ENCODE measurements at places on chromosomes 4 and X. TPM values are rescaled to one million over a fixed set of nuclear protein-coding genes. Genes with fewer than 3 reads are reported as not detected.

- no peaks in the 10 kb centered on the region for H3K36me3 ChIP-seq
- no peak overlapping the region for H3K4me3 ChIP-seq
- no peak for DNase-seq
- H3K27ac ChIP-seq = no peak overlapping the region
- no peaks in the 10 kb centered on the region for H3K27me3 ChIP-seq
Observed at GRCh38 chrX:856566-857290, 226.1 kb downstream of the SHOX start.

GRCh38 chr4:186644311-186644638 is 79.4 kb downstream of the FAT1 start:
- no peak overlapping the region for H3K27ac ChIP-seq
- DNase-seq = no peak
- no peaks in the 10 kb centered on the region for H3K27me3 ChIP-seq
- no peaks in the 10 kb centered on the region for H3K4me1 ChIP-seq
- H3K36me3 ChIP-seq = no peaks in the 10 kb centered on the region

SLC7A11 gene
- 12.1 TPM for total RNA-seq

DNA sequence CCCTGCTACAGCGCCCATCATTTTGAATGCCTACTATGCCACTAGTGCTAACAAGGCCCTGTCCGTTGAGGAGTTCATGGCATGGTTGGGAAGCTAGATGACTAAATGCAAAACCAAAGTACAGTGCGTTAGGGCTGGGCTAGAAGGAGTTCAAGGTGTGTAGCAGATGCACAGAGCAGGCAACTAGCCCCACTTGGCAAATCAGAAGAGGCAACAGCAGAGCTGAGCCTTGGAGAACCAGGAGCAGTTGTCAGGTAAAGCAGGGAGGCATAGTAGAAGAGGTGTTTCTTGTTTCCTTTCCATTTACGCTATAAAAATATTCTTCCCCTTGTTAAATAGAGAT is 146.6 kb upstream of the CPEB2 start:
- no peak for DNase-seq
- no peaks in the 10 kb centered on the region for H3K36me3 ChIP-seq
- no peaks in the 10 kb centered on the region for H3K27me3 ChIP-seq
- no peaks in the 10 kb centered on the region for H3K4me1 ChIP-seq
- no peak overlapping the region for H3K27ac ChIP-seq

SORBS2 gene
- total RNA-seq = not detected

DNA sequence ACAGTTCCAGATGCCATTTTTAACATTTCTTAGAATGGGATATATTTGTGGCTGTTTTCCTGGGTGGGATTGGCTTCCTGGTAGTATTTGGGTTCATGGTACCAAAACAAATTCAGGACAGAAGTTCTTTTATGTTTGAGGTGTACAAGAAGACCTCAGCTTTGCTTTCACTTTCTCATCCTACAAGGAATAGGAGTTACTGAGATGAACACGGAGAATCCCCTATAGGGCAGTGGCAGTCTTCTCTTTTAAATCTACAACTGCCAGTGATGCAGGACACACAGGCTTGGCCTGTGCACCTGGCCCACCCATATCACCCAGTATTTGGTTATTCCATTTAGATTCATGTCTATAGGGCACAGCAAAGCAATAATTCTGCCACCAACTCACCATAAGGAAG is 35.2 kb downstream of the SLC10A7 start:
- no peaks in the 10 kb centered on the region for H3K27me3 ChIP-seq
- no peak overlapping the region for H3K4me3 ChIP-seq
- H3K36me3 ChIP-seq = no peaks in the 10 kb centered on the region
- H3K27ac ChIP-seq = no peak overlapping the region
- no peak for DNase-seq
- no peaks in the 10 kb centered on the region for H3K4me1 ChIP-seq

DNA sequence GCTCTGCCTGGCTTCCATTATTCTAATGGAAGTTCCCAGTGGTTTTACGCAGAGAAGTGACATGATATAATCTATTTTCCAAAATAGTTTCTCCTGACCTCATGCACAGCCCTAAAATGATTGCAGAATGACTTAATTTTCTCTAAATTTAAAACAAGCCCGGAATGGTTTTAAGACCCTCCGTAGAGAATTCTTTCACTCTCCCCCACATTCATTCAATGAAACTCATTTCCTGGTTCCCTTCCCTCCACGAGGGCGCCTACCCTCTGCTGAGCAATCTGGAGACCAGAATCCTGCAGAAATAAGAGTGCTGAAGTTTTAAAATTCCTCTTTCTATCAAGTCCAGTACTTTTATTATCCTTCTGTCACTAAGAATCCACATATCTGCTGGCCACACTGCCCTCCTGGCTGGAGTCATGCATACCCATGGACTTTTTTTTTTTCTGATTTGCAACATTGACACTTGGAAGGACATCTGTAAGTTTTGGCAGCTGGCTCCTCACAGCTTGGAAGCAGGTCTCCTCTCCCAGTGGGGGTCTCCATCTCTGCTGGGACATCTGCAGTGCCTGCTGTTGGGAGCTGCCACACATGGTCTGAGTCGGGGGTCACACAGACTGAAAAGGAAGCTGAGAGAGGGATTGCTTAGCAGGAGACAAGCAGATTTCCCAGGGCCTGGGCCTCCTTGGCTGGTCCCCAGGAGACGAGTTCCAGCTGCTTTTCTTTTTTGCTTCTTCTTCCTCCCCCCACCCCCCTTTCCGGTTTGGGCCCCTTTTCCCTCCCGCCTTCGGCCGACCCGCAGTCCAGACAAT is 86.1 kb downstream of the SOWAHB start:
- H3K27ac ChIP-seq = no peak overlapping the region
- H3K4me1 ChIP-seq = no peaks in the 10 kb centered on the region
- no peaks in the 10 kb centered on the region for H3K27me3 ChIP-seq
- no peak for DNase-seq
- no peak overlapping the region for H3K4me3 ChIP-seq
- no peaks in the 10 kb centered on the region for H3K36me3 ChIP-seq

Data from Karpas-422 (cell line).